ENCODE measurements at places on chromosomes 3 and 15.

- no peak for DNase-seq
Measured at GRCh38 chr3:97187771-97188170, 373.4 kb downstream of the EPHA6 start.

DNA sequence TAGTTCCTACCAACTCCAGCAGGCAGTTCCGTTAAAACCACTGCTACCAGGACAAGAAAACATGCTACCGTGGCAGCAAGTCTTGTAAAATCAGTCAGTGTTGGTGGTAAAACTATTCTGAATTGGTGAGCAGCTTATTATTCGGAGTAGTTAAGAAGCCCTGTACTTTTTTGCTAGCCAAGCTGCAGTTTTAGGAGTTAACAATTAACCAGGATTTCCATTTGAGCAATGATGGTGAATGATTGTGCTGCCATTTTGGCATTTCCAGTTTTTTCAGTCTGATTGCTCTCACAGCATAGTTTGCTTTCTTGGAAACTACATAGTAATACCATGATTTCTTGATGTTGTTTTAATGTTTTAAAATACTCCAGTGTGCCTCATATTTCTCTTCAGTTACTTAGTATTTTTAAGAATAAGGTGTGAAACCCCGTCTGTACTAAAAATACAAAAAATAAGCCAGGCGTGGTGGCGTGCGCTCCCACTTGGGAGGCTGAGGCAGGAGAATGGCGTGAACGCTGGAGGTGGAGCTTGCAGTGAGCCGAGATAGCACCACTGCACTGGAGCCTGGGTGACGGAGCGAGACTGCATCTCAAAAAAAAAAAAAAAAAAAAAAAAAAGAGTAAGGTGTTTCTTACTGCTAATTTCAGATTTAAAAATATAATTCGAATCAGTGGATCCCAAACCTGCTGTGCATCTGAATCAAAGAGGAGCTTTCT, 43.8 kb upstream of the SCAANT1 start:
- no peak for DNase-seq

- no peak for DNase-seq
Measured at GRCh38 chr3:20462226-20462625, 276.2 kb upstream of the SGO1 start.

DNA sequence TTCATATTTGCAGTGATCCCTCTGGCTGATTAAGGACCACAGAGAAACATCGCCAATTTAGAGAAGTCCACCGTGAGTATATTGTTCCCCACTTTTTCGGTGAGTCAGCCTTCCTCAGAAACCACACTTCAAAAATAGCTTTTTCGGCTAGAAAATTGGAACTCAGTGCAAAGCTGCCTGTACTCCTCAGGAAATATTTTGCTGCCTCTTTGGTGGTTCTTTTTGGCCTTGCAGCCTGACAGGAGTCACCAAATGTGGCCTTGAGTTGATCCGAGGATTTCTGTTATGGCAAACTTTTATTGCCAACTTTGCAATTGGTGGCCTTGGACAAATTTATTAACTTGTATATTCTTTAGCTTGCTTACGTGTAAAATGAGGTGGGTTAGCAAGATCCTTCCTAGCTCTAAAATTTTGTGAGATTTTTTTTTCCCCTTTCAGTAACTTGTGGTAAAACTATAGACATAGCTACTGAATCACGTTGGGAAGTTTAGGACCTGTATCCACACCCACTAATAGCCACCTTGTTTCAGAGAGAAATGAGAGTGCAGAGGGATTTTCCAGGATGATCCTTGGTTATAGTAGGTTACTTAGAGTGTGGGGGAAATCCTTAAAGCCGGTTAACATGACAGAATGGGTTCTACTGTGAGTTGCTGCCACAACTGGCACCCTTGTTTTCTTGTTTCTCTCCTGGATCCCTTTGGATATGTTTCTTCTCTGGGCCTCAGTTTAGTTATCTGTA, 9.9 kb downstream of the ARL6IP5 start:
- peak; percentile 47 for DNase-seq

GRCh38 chr3:38268522-38268921, 2.9 kb downstream of the SLC22A13 start:
- no peak for DNase-seq

DNA sequence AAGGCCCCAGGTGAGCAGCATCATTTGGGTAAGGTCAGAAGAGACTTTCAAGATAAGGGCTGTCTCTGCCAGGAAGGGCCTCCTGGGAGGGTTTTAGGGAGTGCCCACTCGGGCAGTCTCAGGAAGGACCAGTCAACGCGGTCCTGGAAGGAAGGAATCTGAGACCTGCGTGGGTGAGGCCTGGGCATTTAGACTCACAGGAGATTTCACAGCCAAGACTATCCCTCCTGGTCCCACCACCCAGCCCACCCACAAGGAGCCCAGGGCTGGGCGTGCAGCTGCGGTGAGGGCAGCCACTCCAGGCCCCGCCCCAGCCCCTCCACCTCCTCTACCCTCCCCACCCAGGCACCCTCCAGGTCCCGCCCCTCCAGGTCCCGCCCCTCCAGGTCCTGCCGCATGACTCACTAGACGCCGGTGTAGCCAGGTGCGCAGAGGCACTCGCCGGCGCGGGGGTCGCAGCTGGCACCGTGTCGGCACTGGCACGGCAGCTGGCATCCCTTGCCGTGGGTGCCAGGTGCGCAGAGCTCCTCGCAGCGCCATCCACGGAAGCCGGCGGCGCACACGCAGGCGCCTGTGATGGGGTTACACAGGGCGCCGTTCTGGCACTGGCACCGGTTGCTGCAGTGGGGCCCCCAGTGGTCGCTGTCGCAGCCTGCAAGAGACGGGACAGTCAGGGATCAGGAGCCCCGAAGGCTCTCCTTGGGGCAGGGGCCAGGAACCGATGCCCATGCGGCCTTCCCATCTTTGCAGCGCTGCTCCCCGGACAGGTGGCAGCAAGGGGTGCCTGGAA, 112.7 kb downstream of the RAB11A start:
- no peak for DNase-seq

DNA sequence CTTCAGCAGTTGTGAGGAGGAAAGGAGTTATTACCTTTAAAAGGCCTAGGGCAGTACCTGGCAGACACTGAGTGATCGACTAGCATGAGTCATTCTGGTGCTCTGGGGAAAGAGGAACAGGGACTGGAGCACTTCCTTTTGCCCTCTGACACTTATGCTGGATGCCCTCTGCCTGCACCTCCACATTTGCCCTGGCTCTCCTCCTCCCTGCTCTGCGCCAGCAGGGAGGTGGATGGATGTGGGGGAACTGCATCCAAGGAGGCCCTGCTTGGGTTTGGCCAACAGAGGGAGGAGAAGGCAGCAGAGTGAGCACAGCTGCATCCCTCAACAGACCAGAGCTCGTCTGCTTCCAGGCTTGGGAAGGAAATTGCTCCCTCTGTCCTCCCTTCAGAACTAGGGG, 75.0 kb downstream of the SEMA5B start:
- DNase-seq: peak; percentile 15

GRCh38 chr3:74844428-74844827, 230.0 kb upstream of the CNTN3 start:
- no peak for DNase-seq

- DNase-seq: peak; percentile 57
Measured at GRCh38 chr3:66256806-66257205, 36.0 kb downstream of the SLC25A26 start.

DNA sequence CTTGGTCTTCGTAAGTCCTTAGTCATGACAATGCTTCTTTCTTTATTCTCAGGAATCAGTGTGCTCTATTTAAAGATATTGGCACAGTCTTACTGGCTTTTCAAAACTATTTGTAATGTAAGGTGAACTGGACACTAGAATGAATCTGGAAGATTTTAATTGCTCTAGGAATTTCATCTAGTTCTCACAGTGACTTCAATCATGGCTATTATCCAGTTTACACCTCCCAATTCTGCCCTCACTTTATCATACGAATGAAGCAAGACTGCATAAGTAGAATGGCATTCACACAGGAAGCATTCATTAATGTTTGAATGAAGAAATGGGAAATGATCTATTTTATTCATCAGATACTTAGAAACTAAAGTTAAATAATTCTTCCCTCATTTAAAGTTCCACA, 26.7 kb upstream of the DRD3 start:
- DNase-seq: no peak

DNA sequence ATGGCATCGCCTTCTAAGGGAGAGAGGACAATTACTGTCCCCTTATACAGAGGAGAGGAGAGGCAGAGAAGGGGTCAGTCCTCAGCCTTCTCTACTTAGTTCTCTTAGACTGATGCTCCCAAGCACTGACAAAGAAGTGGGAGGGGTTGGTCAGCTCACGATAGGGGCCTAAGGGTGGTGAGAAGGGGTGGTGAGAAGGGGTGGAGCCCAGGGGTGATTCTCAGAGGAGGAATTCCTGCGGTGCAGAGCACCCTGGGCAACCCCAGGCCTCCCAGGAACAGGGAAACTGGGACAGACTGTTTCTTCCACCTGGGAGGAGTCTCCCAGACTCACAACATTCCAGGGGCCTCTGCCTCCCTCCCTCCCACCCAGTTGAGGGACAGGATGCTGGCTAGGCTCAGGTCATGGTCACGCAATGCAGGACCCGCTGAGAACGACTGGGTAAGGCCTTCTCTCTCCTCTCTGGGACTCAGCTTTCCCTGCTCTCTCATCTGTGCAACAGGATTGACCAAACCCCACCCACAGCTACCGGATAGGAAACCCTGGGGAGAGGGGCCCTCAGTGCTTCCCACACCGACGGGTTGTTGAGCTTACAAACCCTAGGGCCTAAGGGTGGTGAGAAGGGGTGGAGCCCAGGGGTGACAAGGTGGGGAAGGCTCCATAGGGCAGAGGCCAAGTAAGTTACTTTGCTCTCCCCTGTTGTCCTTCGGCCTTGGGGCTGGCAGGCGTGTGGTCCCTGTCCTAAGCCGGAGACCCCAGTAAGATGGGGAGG, 1.5 kb downstream of the TPRA1 start:
- peak; percentile 76 for DNase-seq

DNA sequence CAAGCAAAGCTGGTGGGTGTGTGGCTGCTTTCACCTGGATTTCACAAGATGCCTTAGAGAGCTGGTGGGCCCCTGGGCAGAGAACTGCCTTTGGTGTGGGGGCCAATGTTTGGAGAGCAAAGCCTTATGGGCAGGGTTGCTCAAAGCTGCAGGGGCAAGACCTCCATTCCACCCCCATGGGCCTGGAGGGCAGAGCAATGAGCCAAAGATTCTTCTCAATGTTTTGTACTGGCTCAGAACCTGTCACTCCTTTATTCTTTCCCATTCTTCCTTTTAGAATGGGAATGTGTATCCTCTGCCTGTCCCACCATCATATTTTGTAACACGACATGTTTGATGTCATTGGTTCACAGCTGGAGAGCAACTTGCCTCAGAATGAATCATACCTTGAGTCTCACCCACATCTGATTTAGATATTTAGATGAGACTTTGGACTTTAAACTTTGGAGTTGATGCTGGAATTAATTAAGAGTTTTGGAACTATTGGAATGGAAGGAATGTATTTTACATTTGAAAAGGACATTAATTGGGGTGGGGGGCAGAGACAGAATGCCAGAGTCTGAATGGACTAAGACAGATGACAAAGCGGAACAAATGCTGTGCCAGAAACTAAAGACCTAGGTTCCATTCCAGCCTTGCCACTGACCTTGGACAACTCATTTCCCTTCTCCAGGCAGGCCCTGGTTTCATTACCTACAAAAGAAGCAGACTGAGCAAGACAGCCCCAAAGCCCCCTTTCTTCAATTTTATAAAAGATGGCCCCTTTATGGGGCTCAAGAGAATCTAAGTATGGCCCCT, 72.9 kb downstream of the DAPK2 start:
- DNase-seq: peak; percentile 31

DNA sequence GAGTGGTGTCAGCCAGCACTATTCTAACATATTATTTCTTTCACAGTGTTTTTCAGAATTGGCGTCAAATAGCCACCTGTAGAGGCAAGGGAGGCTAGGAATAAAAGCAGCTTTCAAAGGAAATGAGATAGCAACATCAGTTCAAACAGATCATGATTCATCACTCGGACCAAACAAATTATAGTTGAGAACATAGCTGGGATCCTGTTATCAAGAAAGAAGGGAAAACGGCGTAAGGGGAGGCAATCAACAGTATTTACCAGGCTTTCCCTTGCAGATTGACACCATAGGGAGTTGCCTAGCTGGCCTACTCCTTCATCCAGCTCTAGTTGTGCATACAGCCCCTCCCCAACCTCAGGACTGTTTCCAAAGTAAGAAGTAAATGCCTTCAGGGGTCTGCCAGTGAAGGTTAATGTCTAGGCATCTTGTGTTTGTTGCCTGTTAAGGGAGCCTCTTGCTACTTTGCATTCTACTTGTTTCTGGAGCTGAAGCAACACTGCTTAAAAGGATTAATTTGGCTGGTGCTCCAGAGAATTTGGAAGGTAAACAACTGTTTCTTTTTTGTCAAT, 286.5 kb downstream of the NSUN3 start:
- no peak for DNase-seq

- DNase-seq: peak; percentile 47
Measured at GRCh38 chr3:49671291-49672288, 2.6 kb upstream of the APEH start.

- no peak for DNase-seq
Measured at GRCh38 chr3:48716508-48716981, 476 bp downstream of the IP6K2 start.

GRCh38 chr3:177197041-177197726, at the start of gene TBL1XR1:
TBL1XR1 (minus strand) TSS chr3:177197482; CDS start chr3:177064977, 132,505 bp downstream.
- DNase-seq: peak; percentile 96

DNA sequence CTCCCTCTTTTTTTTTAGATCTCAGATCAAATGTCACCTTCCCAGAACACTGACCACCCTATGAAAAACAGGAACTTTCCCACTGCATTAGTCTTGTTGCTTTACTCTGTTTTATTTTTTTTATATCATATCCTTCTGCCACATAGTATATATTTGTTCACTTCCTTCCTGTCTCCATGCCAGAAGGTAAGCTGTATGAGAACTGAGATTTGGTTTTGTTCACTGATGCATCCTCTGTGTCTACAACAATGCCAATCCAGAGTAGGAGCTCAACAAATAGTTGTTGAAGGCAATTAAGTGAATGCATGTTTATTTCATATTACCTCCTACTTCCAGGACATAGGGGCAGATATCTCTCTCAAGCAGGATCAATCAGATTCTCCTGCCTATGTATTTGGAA, 114.4 kb downstream of the TPRG1 start:
- no peak for DNase-seq

GRCh38 chr3:70315021-70315420, 2.6 kb upstream of the MDFIC2 start:
- no peak for DNase-seq
